ENCODE measurements at places on chromosomes 2 and 18.

- no peak for DNase-seq
Observed at GRCh38 chr2:198874472-198874858, 583.3 kb downstream of the SATB2 start.

DNA sequence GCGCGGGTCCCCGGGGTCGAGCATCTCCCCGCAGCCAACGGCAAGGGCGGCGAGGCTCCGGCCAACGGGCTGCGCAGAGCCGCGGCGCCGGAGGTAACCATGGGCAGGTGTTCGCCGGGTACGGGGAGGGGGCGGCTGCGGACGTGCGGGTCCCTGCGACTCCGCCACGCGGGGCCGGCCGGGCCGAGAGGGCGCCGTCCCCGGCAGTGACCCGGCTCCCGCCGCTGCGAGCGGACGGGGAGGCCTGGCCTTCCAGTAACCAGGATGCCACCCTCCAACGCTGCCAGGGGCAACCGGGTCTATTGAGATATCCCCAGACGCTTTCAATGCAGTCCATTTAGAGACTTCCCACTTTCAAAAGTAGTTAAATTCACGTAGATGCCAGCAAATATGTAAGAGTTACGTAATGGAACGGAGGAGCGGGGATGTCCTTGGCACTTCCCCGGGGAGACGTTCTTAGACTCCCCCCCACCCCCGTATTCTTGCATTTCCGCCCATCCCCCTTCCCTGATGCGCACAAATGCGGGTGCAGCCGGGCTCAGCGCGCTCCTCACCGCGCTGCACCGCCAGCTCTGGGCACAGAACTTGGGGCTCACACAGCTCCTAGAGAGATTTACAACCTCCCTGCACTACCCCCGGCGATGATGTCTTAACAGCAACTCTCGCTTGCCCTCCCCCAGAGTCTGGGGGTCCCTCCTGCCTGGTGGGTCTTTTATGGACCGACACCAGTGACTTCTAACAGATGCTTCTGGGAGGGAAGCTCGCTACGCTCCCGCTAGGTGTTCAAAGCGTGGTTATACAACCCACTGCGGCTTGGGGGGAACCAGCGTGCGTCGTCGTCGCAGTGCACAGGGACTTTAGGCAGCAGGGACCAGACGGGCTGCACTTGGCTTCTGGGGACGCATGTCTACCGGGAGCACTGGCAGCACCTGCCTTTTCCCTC is 657 bp downstream of the SGPP2 start:
- DNase-seq = no peak

DNA sequence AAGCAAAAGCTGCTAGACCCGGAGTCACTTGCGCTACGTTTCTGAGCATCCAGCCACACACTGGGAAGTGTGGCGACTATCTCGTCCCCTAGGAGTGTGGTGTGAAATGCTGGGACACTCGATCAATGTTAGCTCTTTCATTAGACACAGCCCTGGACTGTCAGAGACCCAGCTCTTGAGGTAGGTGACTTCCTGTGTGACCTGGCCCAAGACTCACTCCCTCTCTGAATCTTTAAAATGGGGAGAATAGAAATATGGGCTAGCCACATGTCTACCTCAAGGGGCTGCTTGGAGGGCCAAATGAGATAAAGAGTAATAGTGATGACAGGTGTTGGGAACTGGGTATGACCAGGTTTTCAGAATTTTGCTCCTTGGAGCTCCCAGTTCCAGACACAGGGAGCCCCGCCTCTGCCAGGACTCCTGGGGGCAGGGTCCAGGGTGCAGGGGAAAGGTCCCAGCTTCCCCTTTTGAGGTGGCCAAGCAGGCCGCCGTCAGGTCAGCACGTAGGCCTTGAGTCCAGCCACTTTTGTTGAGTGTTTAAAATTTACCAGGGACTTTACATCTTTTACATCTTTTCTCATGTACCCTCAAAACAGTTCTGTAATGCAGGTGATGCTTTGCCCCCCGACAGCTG is 36.0 kb downstream of the CTIF start:
- DNase-seq = no peak

- no peak for DNase-seq
Observed at GRCh38 chr2:192267484-192267883, 72.8 kb upstream of the TMEFF2 start.

GRCh38 chr18:13893418-13893760 is 21.9 kb downstream of the MC2R start:
- DNase-seq = no peak

- no peak for DNase-seq
Observed at GRCh38 chr2:16009560-16009959, 69.2 kb downstream of the MYCN start.

GRCh38 chr2:139529080-139529479 is 748.9 kb upstream of the NXPH2 start:
- no peak for DNase-seq

DNA sequence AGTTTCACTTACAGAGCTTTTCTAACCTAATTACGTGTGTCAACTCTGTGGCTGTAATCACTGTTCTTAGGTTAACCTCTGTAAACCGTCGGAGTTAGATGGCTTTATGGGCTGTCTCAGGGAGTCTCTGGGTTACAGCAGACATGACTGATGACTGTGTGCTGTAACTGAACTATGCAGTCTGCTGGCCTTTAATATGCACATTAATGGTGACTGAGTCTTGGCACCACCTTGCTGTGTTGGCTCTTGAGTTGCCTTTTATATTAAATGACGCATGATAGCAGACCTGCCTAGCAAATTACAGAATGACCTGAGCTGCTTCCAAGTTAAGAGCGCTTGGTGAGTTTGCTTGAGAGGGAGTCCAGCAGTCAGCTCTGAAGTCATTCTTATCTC is 90.1 kb downstream of the ACKR3 start:
- DNase-seq = peak; percentile 70

DNA sequence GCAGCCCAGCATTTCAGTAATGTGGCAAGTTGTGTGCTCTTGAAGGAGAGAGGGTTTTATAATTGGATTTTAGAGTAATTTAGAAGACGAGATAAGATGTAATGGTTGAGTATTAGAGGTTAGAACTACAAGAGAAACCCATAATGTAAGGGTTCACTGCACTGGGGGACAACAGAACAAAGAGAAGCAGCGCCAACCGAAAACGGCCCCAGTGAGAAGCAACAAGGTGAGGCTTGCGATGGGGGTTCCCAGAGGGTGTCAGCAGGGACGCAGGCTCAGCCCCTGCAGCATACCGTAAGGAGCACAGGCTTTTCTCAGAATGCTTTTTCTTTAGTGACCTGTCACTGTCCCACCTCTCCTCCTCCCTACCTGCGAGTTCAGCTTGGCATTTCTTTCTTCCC is 183.9 kb upstream of the ETAA1 start:
- no peak for DNase-seq

DNA sequence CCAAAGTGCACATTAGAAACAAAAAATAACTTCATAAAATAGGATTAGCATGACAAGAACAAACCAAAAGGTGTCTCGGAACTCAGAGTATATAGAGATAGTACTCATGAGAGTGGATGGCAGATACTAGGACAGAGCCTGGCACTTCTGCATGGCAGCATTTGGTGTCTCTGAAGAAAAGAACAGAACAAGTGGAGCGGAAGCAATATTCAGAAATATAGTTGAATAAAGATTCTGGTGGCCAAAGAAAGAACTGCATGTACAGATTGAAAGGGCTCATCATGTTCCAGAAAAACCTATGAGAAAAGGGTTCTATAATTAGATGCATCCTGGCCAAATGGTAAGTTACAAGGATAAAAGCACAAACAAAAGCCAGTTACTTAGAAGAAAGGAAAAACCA is 90.9 kb downstream of the CCDC138 start:
- DNase-seq = no peak

DNA sequence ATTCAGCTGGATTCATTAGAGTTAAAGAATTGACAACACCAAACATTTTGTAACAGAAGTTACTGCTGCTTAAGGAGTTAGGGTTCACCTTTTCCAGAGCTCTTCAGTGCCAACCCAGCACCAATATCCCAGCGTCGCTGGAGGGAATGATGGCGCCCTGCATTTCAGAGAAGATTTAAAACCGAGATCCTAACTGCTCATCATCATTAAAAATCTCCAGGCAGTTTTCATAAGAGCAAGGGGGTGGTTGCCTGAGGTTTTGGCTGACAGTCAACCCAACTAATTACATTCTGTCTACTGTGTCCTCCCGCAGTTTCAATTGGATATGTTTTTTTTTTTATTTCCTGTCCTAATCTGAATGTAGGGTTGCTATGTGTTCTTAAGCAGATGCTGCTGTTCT is 509.6 kb upstream of the TCF4 start:
- no peak for DNase-seq
